ENCODE measurements at places on chromosomes 1 and 21.

- peak; percentile 96 for DNase-seq
Observed at GRCh38 chr1:66924756-66925557, at the start of the genes DNAI4 and MIER1. Gene DNAI4 (minus strand): TSS chr1:66924856. CDS start chr1:66924831, 25 bp downstream. Gene MIER1 (plus strand): TSS chr1:66924990. CDS start chr1:66925029, 39 bp downstream.

- DNase-seq: no peak
Observed at GRCh38 chr1:36542962-36543515, 60.3 kb upstream of the CSF3R start.

GRCh38 chr1:8112611-8113261, 86.6 kb upstream of the ERRFI1 start:
- no peak for DNase-seq

DNA sequence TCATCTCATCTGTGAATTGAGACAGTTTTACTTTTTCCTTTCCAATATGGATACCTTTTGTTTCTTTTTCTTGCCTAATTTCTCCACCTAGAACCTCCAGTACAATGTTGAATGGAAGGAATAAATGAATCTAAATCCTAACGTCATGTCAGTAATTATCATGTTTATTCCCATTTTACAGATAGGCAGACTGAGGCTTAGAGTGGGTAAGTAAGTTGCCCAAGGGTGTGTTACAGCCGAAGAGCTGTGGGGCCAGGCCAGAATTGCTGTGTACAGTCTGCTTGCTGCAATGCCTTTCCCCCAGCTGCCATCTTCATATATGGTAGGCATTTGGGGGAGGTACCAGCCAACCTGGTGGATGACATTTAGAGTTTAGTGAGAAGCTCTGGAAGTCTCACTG, 162.7 kb downstream of the CAMTA1 start:
- no peak for DNase-seq

DNA sequence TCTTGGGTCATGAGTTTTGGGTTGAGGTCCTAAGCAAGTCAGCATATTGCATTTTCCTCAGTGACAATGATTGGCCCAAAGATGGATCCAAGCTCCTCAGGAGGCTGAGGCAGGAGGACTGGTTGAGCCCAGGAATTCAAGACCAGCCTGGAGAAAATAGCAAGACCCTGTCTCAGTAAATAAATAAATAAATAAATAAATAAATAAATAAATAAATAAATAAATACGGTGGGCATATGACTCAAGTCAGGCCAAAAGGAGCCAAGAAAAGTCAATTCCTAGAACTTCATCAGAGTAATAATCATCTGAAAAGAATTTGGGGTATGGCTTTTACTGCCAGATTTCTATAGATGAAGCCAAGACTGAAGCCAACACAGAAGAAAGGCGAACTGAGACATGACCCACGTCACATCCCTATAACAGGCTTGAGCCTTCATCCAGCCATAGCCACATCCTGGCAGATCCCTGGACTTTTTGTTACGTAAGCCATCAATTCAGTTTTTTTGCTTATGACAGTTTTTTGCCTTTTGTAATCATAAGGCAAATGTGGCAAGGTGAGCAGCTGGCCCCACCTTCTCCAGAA, 88.5 kb upstream of the NFASC start:
- DNase-seq: no peak

DNA sequence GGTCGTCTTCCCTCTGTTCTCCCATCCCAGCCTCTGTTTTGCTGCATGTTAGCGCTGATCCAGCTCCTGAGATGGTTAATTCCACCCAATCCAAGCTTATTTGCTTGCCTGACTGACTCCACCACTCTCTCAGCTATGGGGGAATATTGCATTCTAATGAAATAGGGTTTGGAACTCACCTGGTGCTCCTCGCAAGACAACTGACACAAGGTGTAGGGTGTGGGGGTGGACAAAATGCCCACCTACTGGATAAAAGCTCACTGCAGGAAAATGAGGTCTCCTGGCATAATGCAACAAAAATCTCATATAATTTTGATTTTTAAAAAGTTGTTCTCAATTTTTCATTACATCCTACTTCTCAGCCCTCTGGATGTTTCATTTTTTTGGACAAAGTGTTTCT, 259.0 kb downstream of the ZNF648 start:
- no peak for DNase-seq

GRCh38 chr1:12439073-12439472, 178.9 kb downstream of the DHRS3 start:
- no peak for DNase-seq

DNA sequence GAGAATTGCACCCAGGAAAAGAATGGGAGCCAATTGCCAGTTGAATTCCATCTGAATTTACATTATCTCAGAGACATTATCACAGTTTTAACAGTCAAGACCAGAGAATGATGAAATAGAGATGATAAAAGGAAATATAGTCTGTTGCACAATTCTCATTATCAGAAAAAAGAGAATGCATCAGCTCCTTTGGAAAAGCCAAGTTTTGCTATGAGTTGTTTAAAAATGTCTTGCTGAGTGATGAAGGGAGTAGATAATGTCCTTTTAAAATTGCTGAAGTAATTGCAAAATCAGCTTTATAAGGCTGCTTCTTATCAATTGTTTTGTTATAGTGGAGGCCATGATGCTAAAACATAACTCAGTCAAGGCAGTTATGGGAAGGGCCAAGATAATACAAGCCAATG, 37.9 kb upstream of the EEIG2 start:
- DNase-seq: no peak

- no peak for DNase-seq
Observed at GRCh38 chr1:78604643-78605042, 15.6 kb upstream of the IFI44L start.

GRCh38 chr1:163874070-163874469, 552.3 kb downstream of the NUF2 start:
- no peak for DNase-seq

DNA sequence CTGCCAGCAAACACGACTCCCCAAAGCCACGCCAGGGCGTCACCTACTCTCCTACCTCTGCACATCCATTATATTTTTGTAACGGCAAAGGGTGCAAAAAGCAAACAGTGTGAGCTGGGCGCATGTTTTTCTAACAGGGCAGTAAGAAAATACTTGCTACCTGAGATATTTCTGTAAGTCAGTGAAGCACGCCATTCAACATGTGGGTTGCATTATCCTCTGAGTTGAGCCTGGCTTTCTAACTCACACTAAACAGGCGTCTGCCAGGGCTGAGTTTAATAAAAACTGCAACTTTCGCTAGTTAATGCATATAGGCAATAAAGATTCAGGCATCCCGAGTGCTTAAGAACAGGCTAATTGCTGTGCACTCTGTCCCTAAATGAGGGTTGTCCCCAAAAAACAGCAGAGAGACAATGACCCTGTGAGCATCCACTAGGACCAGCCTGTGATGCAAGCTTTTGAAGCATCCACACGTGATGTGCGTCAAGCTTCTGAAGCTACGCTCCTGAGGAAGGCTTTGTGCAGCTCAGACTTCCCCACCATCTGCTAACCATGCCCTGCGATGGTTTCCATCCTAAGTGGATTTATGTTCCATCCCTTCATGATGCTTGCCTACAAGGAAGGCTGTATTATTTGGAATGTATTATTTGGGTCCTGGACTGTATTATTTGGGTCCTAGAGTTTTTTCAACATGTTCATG, 70.0 kb upstream of the SIM2 start:
- no peak for DNase-seq

- no peak for DNase-seq
Observed at GRCh38 chr1:159181328-159182024, 10.1 kb downstream of the CADM3 start.

- no peak for DNase-seq
Observed at GRCh38 chr1:244660595-244660994, 7.7 kb downstream of the DESI2 start.

DNA sequence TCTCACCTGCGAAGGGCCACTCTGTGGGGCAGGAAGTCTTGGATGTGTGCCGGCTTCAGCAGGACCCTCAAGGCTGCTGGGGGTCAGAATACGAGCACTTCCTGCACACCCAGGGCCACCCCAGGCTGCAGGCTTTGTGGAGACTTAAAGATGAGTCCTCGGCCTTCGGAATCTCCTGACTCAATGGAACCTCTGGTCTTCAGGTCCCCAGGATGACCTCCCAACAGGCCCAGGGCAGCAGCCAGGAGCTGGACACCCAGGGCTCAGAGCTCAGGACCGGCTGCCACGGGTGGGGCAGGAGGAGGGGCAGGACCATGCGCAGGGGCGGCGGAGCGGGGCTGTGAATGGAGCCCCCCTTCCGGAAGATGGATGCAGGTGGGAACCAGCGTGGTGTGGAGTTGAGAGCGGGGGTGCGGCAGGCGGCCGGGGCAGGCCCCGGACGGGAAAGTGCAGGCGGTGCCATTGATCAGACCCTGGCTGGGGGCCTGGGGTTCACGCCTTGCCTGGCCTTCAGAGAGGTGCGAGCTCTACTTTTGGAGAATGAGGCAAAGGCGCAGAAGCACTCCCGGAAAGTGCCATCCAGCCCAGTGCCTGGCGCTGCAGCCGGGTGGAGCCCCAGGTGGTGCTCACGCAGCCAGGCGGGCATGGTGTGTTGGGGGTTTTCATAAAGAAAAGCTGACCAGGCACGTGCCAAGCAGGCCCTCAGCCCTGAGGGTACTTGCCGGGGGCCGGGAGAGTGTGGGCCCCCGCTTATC, 10.4 kb downstream of the COL18A1 start:
- no peak for DNase-seq

DNA sequence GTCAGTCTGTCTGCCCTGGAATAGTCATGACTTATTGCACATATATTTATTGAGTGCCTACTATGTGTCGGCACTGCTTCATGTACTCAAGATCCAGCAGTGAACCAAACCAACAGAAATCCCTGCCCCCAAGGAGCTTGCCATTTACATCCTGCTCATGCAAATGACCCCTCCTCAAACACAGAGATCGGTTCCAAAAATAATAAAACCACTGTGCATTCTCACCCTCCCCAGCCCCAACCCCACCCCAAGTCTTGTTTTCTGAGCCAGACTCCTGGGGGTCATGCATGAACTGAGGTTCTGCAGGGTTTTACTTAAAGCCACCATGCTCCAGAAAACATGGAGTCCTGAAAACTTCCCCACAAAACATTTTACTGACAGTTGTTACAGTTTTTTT, 61.9 kb downstream of the KIAA0040 start:
- no peak for DNase-seq

DNA sequence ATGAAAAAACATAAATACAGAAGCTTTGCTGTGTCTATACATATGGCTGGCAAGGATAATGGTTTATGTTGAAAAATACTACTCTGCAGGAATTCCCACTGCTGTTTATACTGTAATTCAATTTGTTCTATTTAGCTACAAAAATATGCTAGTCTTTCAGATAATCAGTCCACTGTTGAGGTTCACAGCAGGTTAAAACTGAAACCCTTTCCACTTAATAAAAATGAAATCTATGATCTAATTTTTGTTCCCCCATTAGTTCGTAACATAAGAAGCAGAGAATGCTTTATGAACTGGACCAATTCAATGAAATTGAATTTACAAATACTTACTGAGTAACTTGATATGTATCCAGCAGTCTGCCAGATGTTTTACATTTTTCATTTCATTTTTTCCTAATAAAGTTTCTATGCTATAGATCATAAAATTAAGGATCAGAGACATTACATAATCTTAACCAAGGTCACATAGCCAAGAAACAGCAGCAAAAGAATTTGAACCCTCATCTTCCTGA, 360.1 kb upstream of the BEND5 start:
- DNase-seq: no peak

DNA sequence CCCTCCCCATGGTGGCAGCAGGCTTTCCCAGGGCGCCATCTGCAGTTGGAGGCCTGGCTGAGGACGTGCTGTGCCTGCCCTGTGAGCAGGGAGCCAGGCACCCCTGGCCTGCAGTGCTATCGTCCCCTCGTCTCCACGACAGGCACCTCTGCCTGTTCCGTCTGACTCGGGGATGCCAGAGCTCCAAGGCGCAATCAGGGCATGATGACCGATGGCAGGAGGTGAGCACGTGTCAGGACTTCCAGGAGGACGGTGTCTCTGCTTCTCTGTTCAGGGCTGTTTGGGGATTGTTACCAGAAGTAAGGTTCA, 125.2 kb downstream of the PCBP3 start:
- DNase-seq: no peak

DNA sequence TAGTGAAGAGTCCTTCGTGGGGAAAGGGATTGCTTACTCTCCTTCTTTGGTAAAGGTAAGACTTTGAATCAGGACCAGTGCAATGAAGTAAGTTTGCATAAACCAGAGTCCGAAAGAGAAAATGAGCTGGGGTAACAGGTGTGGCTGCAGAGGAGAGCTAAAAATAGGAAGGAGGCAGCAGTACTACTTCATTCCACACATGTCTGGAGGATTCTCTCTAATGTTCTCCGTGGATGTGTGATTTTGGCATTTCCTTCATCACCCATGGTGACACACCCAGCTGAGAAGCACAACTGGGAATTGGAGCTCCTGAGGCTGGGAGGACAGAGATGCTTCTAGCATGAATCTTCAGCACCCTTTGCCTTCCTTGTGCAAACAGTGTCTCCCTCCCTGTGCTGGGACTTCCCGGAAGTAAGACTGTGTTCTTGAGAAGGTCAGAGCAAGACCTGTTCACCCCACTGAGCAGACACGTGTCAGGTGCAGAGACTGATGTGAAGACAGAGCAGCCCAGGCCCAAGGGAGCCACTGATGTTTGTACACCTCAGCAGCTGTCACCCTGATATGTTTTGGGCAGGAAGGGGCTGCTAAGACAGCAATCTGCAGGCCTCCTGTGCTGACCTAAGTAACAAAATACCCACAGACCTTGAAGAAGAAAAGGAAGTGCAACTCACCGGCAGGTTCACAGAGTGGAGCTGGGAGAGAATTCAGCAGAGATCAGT, 13.3 kb downstream of the FCRL1 start:
- DNase-seq: no peak

GRCh38 chr1:209607102-209607794, 23.7 kb downstream of the CAMK1G start:
- DNase-seq: no peak

- no peak for DNase-seq
Observed at GRCh38 chr21:43467785-43468184, 40.9 kb upstream of the SIK1 start.

DNA sequence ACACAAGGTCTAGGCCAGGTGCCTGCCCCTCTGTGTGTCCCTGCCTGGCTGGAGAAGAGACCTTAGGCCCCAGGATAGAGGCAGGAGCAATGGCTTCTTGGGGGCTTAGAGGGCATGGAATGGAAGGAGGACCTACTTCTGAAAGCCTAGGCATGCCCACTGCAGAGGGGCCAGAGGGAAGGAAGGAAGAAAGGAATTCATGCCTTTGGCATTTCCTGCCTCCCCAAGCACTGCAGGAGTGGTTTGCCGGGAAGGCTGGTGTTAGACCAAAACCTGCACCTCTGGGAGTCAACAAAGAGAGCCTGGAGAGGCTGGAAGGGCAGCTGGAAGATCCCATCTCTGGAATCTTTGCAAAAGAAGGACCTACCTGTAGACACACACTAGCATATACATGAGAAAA, 50.7 kb upstream of the KCNE2 start:
- no peak for DNase-seq

- DNase-seq: no peak
Observed at GRCh38 chr1:55472784-55473183, 257.6 kb upstream of the USP24 start.

DNA sequence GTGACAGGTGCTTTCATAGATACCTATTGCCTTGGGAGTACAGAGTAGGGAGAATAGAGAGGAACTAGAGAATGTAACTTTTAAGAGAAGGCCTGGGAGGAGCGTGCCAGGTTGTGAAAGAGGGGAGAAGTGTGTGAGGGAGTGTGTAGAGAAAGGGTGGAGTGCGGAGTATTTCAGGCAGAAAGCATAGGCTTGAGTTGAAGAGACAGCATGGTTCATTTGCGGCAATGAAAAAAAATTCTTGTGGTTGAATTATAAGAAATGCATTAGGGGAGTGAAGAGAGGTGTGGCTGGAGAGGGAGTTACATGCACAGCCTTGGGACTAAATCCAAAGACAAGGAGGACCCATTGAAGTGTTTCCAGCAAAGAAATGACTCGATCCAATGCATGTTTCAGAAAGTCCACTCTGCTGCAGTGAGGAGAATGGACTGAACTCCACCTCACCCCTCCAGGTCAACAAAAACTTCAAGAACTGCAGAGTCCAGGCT, 81.7 kb upstream of the ADAM30 start:
- DNase-seq: no peak
